ENCODE measurements at places on chromosomes 5 and 9.

DNA sequence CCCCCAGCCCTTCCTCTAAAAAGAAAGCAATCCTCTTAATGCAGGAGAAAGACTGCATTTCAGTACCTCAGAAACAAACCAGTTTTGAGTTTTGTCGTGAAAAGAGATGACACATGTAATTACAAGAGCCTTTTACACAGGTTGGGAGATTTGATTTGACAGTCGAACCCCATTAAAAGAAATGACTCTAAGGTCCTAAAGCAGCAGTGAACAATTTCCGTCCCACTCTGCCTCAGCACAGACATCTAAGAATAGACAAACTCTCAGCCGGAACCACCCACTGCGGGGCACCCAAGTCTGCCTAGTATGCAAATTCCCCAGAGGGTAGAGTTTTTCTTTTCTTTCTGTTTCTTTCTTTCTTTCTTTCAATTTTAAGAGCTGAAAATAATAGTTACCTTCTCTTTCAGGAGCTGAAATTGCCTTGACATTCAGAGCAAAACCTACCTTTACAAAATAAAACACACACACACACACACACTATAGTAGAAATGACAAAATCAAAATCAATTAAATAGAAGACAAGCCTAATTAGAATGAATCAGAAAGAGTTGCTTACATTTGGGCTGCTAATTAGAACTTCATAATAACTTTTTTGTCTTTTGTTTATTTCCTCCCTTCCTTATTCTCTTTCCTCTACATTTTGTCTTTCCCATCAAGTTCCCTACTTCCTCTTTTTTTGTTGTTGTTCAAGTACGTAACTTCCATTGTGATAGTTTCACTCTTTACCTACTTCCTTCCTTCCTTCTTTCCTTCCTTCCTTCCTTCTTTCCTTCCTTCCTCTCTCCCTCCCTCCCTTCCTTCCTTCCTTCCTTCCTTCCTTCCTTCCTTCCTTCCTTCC lies 65.1 kb downstream of the BASP1 start:
- DNase-seq: no peak

- no peak for DNase-seq
Measured at GRCh38 chr5:142360051-142360498, 35.3 kb upstream of the SPRY4 start.

DNA sequence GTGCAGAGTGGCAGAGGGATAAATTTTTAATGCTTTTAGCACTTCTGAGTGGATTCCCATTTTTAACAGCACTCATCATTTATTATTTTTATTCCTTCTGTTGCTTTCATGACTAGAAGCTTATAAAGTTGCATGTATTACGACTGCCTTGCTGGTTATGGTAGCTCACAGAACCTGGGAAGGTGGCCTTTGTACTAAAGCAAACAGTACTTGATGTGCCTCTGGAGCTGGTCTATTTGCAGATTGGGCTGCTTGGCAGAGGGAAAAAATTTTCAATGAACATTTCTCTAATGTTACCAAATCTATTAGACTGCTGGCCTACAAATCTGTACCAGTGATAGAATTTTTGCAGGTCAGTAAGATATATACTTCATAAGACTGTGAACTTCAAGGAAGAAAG lies 274.5 kb upstream of the C9orf72 start:
- no peak for DNase-seq

- no peak for DNase-seq
Measured at GRCh38 chr9:93568169-93568568, 8.2 kb upstream of the PHF2 start.

DNA sequence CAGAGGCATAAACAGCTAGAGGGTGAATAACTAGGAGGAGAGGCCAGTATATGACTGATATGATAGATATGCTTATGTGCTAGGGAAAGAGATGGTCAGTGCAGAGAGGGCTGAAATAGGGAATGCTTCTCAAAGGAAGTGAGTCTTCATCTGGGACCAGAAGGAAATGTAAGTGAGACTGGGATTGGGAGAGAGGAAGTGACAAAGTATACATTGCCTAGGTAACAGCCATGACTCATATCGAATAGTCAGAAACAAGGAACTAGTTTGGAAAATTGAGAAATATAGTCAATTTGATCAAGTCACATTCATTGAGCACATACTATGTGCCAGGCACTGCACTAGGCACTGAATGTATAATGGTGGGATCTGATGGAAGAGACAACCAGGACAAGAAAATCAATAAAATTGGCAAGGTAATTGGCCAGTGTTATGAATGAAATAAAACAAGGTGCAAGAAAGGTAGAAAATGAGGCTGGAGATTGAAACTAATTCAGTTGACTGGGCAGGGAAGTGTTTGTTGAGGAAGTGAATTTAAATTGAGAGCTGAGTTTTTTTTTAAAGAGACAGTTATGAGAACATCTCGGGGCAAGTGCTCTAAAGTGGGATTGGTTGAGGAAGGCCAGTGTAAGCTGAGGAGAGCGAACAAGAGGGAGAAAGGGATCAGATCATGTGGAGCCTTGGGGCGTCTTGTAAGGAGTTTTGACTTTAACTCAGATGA lies 4.3 kb downstream of the ERAP2 start:
- DNase-seq: no peak

DNA sequence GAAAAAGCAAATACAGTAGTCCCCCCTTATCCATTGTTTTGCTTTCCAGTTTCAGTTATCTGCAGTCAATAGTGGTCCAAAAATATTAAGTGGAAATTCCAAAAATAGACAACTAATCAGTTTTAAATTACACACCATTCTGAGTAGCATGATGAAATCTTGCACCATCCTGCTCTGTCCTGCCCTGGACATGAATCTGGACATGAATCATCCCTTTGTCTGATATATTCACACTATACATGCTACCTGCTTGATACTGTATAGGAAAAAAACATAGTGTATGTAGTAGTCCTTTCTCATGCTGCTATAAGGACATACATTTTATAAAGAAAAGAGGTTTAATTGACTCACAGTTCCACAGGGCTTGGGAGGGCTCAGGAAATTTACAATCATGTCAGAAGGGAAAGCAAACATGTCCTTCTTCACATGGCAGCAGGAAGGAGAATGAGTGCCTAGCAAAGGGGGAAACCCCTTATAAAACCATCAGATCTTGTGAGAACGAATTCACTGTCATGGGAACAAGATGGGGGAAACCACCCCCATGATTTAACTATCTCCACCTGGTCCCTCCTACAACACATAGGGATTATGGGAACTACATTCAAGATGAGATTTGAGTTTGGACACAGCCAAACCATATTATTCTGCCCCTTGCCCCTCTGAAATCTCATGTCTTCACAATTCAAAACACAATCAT lies 153.9 kb downstream of the ARRDC3 start:
- no peak for DNase-seq

GRCh38 chr5:154786414-154786813 lies 31.2 kb downstream of the LARP1 start:
- DNase-seq: no peak

DNA sequence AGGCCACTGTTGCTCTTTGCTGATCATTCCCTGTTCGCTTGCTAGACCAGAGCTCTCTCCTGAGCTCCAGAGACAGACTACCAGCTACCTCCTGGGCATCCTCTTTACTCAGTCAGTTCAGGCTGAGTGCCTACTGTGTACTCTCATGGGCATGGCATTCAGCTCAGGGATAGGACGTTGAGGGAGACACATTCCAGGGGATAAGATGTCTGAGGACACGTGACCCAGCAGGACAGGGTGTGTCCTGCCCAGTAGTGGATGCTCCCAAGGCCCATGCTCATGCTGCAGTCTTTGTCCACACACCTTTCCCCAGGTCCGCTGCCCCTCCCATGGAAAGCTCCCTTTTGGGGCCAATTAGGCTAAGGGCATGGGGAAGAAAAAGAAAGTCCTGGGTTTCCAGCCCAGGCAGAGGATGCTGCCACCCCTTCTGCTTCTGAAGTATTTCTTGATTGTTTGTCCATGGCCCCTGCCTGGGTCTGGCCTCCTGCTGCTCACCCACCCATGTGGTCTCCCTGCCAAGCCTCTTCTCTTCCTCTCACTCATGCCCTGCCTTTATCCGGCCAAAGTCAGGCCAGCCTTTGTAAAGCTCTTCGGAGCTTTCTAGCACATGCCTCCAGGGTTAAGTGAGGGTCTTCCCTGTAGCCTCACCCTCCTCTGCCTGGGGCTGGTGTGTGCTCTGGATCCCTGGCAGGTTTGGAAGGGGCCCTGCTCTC lies 60.5 kb upstream of the PITX1 start:
- DNase-seq: no peak

DNA sequence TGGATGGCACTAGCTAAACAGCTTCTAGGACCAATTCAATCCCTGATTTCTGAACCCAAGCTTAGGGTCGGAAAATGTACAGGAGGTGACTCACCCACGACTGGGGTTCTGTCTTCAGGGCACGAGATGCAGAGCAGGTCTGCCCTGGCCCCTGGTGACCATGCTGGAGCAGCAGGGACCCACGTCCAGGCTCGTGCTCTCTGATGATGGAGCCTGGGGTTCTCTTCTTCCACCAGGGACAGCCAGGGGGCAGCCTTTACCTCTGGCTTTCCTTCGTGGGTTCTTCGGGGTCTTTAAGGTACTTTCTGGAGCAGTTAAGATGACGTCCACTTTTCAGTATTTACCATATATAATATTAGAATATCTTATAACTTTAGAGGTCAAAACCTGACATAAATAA lies 2.1 kb downstream of the CFAP77 start:
- no peak for DNase-seq

GRCh38 chr5:16178745-16179372 lies 732 bp downstream of the MARCHF11 start:
- DNase-seq: peak; percentile 84

DNA sequence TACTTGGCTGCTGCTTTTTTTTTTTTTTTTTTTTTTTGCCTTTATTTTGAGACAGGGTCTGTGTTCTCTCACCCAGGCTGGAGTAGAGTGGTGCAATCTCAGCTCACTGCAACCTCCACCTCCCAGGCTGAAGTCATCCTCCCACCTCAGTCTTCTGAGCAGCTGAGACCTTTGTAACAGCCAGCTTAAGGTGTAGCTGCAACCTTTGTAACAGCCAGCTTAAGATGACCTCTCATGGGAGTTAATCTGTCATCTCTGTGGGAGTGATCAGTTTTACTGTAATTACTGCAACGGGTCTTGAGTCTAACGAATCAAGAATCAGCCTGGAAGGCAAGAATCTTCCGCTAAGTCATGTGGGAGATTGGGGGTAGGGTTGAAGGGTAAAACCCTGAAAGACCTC lies 31.6 kb upstream of the SNX2 start:
- no peak for DNase-seq

DNA sequence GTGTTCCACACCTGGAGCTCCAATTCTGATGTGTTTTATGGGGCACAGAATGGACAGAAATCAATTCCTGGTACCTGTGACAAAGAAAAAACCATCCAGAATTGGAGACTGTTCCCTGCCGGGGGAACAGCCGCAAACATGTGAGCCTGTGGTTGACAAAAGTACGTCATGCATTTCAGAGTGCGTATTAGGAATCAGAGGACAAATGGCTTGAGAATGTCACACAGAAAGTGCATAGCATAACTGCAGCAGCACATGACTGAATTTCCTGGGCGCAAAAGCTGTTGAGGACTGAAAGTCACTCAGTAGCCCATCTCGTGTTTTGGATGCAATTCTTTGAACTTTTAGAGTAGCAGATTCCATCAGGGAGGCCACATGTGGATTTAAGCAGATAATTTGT lies 85.1 kb downstream of the TRIO start:
- DNase-seq: no peak

- no peak for DNase-seq
Measured at GRCh38 chr9:2496934-2497333, 124.7 kb upstream of the VLDLR start.

DNA sequence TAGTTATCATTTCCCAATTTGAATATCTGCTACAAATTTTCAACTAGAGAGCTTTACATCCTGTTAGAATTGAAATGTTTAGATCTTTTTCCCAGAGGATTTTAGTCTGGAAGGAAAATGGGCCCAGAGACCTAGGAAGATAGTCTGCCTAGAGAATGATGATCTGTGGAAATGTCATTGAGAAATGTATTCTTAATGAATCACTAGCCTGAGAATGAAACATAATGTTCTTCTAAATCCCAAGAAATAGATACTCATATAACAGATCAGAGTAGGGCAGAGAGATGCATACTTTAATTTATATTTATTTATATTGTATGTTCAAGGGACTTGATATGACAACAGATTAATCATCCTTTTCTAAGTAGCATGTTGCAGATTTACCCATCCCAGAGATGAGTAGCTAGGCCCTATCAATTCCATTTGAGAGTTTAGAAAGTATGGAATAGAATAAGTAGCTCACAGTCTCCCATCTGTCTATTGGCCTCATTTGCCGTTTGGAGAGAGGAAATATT lies 25.1 kb upstream of the SLC44A1 start:
- DNase-seq: no peak

DNA sequence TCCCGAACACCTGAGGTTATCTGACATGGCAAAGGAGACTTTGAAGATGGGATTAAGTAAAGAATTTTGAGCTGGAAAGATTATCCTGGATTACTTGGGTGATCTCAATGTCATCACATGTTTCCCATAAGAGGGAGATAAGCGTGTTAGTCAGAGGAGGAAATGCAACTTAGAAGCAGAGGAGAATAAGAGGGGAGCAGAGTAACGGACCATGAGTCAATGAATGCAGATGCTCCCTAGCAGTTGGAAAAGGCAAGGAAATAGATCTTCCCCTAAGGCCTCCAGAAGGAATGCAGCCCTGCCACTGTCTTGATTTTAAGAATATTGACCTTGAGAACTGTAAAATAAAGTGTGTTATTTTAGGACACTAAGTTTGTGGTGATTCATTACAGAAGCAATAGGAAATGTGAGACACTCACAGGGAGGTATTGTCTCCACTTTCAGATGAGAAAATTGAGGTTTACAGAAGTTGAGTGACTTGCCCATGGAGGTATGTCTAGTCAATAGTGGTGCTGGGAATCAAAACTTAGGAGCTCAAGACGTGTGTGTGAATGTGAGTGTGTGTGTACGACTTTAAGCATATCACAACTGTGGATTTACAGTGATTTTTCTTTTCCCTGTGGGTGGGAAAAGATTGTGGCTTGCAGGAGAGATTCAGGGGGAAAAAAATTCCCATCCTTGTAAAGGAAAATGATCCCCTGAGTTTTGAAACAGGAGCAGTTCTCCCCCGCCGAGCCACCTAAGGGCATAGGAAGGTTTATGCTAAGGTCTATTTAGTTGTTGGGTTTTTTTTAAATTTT lies 125.3 kb downstream of the TRIM32 start:
- DNase-seq: no peak

GRCh38 chr5:38650946-38651345 lies 94.5 kb upstream of the LIFR start:
- no peak for DNase-seq

- no peak for DNase-seq
Measured at GRCh38 chr9:92950359-92950955, 3.1 kb downstream of the FGD3 start.

DNA sequence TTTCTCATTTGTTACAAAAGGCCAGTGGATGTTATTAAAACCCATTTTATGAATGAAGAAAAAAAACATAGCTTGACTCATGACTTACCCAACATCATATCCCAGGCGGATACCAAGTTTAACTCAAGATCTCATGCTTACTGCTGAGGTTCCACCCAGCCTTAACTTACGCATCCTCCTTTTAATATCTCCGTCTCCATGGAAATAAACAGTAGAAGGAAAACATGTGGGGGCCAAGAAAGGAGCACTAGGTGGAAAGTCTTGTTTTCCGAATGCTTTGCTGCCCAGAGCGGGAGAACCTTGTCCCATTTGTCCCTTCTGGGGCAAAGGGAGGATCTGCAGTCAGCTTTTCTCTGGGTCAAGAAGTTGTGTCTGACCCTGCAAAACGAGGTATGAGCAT lies 44.1 kb downstream of the ANGPTL2 start:
- DNase-seq: no peak
